ENCODE measurements at places on chromosomes 7 and 10.

DNA sequence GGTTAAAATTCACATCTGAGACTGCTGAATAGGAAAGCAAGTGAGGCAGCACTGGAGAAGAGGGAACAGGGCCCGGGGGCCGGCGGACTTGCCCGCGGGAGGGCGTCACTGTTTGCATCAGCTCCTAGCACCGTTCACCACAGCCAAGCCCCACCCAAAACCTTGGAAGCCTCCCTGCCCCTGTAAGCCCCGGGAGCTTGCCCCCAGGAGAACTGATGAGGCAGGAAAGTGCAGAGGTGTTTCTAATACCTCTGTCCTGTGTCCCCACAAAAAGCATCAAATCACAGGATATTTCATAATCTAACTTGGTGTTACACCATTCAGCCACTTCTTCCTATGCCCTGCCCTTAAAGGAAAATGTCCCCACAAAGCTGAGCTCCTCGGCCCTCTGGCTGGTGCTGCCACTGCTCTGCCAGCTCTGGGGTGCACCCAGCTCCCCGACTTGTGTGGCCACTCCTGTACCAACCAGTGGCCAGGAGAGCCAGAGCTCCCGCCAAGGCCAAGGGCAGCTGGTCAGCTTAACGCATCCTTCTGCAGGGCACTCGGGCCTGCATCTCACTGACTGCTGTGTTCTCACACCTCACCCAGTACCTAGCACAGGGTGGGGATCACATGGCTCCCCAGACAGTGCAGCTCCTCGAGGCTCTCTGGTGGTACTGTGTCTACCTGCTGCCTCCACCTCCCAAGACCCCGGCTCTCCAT, 47.3 kb upstream of the CNPY1 start:
- DNase-seq = no peak

DNA sequence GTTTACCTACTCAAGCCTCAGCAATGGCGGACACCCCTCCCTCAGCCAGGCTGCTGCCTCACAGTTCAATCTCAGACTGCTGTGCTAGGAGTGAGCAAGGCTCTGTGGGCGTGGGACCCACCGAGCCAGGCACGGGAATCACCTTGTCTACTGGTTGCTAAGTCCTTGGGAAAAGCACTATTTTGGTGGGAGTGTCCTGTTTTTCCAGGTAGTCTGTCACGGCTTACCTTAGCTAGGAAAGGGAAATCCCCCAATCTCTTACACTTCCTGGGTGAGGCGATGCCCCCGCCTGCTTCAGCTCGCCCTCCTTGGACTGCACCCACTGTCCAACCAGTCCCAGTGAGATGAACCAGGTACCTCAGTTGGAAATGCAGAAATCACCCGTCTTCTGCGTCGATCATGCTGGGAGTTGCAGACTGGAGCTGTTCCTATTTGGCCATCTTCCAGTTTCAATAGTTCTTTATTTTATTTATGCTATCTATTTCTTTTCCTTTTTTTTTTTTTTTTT, at the start of gene HYAL4:
HYAL4 (plus strand) TSS at position 458 of the 508 bp plus-strand sequence. CDS start 23,105 bp downstream, outside the sequence.
- DNase-seq = no peak

- no peak for DNase-seq
Measured at GRCh38 chr7:78296046-78296597, 497.5 kb downstream of the PHTF2 start.

DNA sequence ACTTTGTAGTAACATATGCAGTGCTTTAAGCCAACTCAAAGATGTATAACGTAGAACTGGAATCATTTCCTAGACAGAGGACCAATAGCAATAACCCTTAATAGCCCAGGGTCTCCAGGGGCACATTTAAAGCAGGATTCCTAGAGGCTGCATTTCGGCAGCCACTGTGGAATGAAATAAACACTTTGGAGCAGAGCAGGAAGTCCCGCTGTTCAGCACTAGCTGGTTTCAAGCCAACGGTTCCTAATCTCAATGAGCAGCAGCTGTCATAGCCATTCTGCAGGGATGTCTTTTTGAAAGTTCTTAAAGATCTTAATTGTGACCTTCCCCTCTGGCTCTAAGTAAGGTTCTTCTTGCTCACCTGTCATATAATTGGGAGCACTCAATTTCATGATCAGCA, 18.4 kb upstream of the MACROH2A2 start:
- no peak for DNase-seq

DNA sequence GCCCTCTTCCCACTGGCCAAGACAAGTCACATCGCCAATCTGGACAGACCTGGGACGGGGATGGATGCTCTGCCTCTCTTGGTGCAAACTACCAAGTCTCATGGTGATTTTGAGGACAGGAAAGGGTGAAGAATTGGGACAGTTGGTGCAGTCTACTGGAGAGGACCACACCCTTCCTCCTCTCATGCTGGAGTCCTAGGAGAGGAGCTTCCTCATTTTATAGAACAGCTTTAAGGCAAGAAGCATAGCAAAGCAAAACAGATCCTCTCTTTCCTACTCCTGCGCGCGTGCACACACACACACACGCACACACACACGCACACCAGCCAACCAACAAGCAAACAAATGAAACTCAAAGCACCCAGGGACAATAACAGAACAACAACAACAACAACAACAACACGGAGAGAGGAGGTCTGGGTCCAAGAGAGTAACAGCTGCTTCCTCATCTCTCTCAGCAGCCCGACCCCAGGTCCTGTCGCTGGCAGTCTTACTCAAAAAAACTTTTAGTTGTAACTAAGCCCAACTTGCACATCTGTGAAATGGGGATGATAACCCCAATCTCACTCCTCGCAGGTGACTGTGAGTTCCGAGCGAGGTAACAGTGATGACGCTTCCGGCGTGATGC, 83.4 kb downstream of the TMEM178B start:
- no peak for DNase-seq

GRCh38 chr7:91570560-91570959, 306.3 kb downstream of the FZD1 start:
- no peak for DNase-seq

- no peak for DNase-seq
Measured at GRCh38 chr7:157396316-157397035, 59.7 kb downstream of the DNAJB6 start.

- no peak for DNase-seq
Measured at GRCh38 chr10:85649461-85649860, 717.1 kb downstream of the GRID1 start.

DNA sequence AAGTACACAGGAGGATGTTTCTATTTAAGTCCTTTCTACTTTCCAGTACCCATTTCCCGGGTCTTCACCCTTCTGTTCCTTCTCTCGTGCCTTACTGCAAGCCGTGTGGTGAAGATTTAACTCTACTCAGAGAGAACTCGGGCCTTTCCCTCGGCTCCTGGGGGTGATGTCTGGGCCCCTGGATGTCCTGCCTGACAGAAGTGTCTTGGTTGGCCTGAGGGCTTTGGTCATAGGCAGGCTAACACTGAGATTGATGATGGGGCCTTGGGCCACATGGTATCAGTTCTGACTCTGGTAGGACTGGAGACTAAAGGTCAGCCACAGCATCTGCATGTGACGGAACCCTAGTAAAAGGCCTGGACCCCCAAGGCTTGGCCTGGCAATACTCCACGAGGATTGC, 80.4 kb downstream of the CHST15 start:
- DNase-seq = no peak

DNA sequence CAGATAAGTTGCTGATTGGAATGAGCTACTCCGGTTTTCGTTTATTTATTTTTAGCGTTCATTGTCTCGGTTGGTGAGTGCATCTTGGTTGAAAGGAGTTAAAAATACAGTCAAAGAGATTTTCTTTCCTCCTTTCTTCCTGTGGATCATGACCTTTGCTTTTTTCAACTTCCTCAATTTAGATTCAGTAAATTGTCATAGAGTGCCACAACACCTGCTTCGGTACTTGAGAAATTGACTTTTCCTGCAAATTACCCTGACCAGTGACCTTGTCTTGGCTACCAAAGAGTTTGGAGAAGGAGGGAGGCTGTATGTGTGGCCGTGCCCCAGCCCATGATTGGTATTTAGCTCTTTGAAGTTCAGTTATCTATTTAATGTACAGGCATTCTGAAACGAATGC, 128.7 kb downstream of the FAM204A start:
- DNase-seq = no peak

- DNase-seq = no peak
Measured at GRCh38 chr7:150325110-150325611, 1.8 kb upstream of the ACTR3C start.

GRCh38 chr10:113427236-113427735, 125.6 kb upstream of the HABP2 start:
- DNase-seq = no peak

GRCh38 chr10:1034758-1035157, 9.1 kb upstream of the IDI2 start:
- no peak for DNase-seq

DNA sequence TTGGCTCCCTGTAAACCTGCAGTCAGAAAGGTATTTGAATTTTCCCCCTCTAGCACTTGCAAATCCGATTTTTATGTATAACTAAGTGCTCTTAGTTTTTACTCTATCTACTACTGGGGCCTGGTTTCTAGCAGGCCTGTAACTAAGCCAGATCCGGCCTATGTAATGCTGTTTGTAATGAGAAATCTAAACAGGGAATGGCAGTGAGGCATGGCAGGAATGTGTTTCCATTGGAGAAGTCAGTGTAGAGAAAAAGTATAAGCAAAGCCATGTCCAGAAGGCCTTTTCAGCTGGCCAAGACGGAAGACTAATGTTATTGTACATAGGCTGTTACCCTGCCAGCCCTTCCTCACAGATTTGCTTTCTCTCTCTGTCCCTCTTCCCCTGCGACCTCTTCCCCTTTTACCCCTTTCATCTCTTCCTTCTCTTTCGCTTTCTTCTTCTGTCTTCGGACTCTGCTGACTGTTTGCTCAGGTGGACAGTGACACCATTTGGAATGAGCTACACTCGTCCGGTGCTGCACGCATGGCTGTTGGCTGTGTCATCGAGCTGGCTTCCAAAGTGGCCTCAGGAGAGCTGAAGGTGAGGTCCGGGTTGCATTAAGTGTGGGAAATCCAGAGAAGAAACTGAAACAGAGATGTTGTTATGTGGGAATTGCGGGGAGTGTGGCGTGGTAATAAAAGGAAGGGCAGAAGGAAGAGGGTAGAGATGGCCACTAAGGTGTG, 297.5 kb downstream of the HDAC9 start:
- DNase-seq = no peak

GRCh38 chr10:33930079-33930478, 595.6 kb upstream of the NRP1 start:
- DNase-seq = no peak
